ENCODE measurements at places on chromosomes 5 and 9.

GRCh38 chr5:448061-448765 lies 5.2 kb downstream of the EXOC3 start:
- no peak for DNase-seq

DNA sequence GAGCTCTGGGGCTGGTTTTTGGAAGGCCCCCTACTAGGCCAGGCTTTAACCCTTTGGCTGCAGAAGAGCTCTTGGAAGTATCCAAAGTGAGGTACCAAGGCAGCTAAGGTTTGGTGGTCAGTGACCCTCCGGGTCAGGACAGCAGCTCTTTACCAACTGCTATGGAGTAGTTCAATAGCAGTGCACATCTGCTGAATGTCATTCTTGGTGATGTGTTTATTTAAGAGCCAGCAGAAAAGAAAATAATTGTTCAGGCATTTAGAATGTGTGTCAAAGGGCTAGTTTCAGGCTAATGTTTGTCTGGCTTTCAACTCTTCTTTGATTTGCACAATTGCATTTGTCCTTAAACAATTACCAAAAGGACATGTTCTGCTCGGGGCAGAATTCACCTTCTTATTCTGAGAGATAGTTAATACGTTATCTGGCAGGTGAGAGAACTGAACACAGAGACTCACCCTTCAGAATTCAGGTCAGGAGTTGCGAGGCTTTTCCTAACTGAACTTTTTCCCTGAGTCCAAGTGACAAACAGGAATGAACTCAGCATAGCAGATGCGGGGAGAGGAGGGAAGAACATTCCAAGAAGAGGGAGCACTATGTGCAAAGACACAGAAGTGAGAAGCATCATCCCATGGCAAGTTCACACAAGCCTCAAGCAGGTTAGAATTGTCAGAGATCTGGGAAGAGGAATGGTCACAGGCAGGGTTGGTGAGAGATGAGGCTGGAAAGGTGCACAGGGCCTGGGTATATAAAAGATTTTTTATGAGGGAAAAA lies 556.7 kb upstream of the TLE4 start:
- no peak for DNase-seq

GRCh38 chr9:127077644-127077946 lies 44.8 kb downstream of the ANGPTL2 start:
- no peak for DNase-seq

GRCh38 chr9:2478421-2478820 lies 143.2 kb upstream of the VLDLR start:
- peak; percentile 27 for DNase-seq

GRCh38 chr5:150305557-150305956 lies 2.9 kb upstream of the ARSI start:
- no peak for DNase-seq

DNA sequence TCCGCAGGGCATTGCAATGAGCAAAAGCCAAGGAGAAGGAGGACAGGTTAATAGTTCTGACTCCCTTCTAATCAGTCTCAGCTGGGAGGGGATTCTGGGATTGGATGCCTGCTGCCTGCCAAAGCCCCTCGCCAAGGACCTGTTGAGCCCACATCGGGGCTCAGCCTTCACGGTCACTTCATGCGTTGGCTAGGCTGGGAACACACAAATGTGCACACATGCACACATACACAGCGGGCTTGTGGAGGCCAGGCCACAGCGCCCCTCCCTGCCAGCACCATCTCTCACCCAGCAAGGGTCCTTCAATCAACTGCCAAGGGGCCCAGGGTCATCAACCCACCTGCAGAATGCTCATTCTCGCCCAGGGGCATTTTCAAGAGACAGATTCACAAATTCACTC lies 113.9 kb downstream of the C5orf15 start:
- DNase-seq, result no peak

- DNase-seq, result no peak
These were observed 7.1 kb downstream of the ARHGEF28 start for GRCh38 chr5:73633060-73633459.

GRCh38 chr9:13932528-13933267 lies 381.2 kb downstream of the NFIB start:
- DNase-seq, result no peak

GRCh38 chr5:9468060-9468388 lies 77.9 kb downstream of the SEMA5A start:
- peak; percentile 87 for DNase-seq

DNA sequence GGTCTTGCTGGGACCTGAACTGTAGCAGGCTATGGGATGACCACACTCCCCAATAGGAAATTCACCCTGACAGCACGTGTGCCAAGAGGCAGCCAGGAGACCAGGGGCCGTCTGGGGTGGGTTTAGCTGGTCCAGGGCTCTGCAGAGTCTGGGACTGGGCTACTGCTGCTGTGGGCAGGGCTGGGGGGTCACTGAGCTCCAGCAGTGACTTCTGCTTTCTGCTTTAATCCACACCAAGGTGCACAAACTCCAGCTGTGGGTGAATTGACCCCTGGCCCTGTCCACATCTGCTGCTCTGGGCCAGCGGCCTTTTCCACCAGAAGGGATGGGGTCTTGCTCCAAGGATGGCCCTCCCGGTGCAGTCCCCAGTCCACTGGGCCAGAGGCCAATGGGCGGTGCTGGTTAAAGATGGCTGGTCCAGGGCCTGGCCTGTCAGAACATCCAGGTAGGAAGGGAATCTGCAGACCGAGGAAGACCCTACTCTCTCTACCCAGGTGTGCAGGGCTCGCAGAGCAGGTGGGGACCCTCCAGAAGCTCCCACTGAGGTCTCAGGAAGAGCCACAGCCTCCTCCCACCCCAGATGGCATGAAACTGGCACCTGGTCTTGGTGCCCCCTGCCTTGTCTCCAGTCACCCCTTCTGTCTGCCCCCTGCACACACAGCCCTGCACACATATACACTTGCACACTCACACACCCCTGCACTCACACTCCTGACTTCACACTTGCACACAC lies 28.0 kb downstream of the GLT6D1 start:
- DNase-seq, result no peak

GRCh38 chr5:179585941-179586401 lies 35.6 kb downstream of the RUFY1 start:
- DNase-seq, result no peak

GRCh38 chr5:1418238-1418920 lies 26.9 kb downstream of the SLC6A3 start:
- no peak for DNase-seq

- no peak for DNase-seq
These were observed 55.6 kb upstream of the EGFLAM start for GRCh38 chr5:38202741-38203140.

- no peak for DNase-seq
These were observed 178.5 kb downstream of the GDNF start for GRCh38 chr5:37661227-37661920.

- no peak for DNase-seq
These were observed 400.5 kb upstream of the TUSC1 start for GRCh38 chr9:26078706-26079105.

DNA sequence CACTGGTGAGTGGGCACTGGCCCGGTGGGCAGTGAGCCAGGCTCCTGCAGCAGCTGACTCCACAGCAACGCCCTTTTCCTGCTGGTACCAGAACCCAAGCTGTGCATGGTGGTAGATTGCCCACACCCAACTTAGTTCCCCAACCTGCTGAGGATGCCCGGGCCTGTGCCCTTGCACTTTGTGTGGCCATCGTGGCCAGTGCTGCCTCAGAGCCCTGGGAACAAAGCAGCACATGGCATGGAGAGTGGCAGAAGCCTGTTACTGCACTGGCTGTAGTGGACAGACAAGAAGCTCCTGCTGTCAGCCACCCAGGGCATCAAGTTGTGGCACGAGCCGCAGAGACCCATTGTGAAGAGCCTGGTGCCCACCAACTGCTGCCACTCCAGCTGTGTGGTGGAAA lies 612.9 kb downstream of the DNAH5 start:
- no peak for DNase-seq

Measured in kidney tubule cell (primary cell).